Activated CD8-positive, alpha-beta memory T cell treated with anti-CD3 and anti-CD28 coated beads for 1 hour (primary cell): ENCODE measurements at places on chromosomes 12 and 14.

DNA sequence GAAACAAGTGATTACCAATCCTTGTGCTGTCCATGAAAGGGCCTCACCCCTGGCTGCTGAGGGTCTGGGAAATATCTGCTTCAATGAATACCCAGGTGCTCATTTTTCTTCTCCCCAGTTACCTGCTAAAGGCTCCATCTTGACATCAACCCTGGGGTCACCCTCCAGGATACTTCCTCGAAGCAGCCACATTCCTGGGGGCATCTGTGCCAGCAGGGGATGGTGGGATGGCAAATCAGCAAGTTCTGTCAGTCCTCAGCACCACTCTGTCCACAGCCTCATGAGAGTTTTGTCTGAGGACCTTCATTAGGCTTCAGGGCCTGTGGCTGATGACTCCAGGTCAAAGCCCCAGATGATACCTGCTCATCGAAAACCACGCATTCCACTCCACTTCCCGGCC, 124.8 kb downstream of the ZFP36L1 start:
- DNase-seq: no peak

DNA sequence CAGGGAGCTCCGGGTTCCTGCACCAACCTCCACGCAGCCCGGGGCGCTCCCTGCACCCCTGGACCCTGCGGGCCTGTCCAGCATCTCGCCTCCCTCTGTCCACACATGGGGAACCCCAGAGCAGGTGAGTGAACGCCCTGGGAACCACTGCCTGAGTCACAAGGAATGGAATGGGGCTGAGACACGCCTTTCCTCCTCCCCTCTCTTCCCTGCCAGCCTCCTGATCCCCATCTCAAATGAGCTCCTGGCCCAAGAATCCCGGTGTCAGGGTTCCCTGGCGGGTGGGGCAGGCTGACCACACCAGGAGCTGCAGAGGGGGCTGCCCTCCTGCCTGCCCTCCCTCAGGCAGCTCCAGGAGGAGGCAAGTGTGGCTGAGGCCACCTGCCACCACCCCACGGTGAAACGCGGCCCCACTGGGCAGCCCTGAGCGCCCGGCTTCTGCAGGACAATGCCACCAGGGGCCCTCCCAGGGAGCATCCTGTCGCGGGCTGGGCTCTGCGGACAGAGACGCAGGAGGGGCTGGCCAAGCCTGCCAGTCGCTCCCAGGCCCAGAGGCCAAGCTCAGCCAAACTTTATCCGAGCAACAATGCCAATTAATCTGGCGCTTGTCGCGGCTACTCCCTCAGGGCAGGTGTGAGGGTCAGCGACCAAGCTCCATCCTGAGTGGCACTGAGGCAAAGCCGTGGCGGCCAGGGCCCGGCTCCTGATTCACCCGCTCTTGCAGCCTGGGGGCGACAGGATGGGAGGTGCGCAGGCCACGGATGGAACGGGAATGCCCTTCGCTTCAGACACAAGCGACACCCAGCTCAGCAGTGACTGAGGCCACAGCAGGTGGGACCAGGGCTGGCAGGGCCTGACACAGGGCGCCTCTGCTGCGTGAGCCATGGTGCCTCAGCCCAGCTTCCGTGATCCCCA, 44.3 kb downstream of the GALNT9 start:
- DNase-seq: no peak

DNA sequence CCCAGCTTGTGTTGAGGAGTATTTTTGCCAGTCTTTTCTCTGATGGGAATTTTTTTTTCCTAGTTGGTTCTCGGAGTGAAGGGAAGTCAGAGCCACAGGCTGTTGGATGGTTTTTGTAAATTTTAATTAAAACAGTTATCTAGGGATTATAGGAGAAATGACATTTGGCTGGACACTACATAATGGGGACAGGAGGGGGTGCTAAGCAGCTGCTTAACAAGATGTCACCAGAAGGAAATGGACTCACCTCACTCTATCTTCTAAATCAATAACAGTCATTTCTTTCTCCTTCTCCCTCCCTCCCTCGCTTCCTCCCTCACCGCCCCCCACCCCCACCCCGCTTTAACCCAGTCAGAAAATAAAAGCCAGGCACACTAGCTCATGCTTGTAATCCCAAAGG, 93.4 kb upstream of the TMEM233 start:
- no peak for DNase-seq

- DNase-seq: no peak
These were observed 7.8 kb upstream of the KRT74 start for GRCh38 chr12:52581481-52581880.

- DNase-seq: no peak
These were observed 90.7 kb downstream of the SINHCAF start for GRCh38 chr12:31234955-31235867.

GRCh38 chr12:63090716-63091115, 60.3 kb downstream of the AVPR1A start:
- no peak for DNase-seq

DNA sequence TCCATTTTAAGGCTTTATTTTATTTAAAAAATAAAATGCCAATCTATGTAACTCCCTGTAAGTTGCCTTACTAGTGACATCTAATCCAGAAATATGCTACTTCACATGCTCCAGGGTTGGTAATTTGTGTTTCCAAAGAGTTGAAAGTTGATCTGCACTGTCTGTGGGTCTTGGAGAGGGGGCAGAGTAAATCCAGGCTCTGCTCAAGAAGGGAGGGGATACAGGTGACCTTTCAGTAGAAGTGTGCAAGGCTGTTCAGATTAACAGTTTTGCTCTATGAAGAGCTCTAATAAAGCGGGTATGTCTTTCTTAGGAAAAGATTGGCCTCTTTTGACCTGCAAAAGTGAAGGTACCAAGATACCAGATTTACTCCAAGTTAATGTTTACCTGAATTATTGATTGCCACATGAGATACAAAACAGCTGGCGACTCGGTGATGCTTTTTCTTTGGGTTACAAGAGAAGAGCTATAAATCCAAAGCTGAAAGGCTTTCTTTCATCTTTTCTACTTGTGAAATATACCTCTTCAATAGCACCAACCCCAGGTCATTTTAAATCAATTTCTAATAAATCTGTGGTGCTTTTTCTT, 75.6 kb upstream of the FLRT2 start:
- no peak for DNase-seq

DNA sequence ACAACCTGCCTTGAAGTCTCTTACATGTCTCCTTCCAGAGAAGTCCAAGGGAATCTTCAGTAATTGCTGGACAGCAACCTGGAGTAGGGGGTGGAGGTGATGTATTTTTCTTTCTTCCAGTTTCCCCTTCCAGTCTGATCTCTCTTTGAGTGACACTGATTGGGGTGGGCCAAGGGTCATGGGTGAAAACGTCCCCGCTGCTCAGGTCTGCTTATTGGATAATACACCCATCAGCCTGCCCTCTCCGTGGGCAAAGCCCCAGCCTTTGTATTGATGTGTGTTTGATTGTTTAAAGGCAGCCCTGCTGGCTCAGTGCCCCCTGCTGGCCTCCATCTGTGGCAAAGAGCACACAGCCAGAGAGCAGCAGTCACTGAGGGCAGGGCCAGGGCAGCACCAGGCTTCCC, 35.7 kb upstream of the ATP2A2 start:
- peak; percentile 0 for DNase-seq

DNA sequence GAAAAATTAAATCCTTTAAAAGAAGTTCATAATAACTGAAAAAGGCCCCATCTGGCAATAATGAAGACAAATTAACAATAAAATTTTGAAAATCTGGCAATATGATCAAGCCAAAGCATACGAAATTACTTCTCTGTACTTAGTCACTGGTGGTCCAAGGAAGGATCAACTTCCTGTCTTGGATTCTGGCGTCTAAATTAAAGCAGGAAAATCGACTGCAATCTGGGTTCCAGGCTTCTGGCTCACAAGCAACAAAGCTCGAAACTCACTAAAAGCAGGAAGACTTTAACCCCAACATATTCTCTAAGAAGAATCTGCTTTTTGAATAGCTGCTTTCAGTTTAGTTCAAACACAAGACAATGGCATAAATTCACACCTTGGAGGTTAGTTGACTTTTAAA, 49.7 kb downstream of the LRIG3 start:
- DNase-seq: no peak

DNA sequence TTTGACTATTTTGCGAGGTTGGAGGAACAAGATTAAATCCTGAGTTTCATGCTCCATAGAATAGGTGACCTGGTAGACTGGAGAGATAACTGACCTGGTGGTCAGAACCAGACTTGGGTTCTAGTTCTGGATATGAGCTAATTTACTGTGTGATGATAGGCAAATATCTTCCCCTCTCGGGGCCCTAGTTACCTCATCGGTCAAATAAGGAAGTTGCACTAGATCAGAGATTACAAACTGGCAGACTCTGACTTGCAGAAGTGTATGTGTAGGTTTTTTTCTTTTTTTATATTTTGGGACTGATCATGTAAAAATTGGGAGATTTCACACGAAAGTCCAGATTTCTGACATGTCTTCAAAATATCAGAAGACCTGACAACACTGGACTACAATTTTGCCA, 37.0 kb downstream of the RPH3A start:
- DNase-seq: no peak
